ENCODE measurements at places on chromosomes 6 and 20.

DNA sequence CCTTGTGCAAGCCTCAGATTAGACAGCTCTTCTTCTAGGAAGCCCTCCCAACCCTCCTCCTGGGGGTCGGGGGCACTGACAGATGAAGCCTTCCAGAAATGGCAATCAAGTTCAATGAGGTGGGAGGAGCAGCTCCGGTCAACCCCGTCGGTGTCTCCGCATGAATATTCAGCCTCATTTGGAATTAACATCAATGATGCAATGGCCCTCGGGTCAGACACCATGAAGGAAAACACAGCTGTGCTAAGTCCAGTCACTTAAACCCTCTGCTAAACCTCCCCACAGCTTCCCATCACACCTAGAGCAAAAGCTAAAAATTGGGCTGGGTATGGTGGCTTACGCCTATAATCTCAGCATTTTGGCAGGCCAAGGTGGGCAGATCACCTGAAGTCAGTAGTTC, 36.5 kb downstream of the ZNF217 start:
- DNase-seq = no peak

DNA sequence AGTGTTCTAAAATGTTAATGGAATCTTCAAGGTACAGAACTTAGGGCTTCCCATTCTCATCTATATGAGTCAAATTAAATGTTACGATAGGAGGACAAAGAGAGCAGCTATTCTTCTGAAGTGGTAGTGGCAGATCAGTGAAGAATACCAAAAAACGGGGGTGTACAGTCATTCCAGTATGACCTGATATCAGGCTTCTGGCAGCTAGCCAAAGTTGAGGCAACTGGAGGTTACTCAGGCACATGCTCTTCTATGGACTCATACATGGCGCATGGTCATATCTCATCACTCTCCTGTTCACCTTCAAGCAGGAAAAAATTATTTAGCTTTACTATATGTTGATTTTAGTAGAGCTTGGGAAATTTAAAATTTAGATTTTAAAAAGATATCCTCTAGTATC, 1608.8 kb downstream of the GRIK2 start:
- no peak for DNase-seq

GRCh38 chr6:138088326-138088762, 18.9 kb downstream of the PERP start:
- no peak for DNase-seq

GRCh38 chr20:49540687-49541435, 27.1 kb downstream of the PTGIS start:
- no peak for DNase-seq

- DNase-seq = no peak
These were observed 55.1 kb downstream of the MYLK4 start for GRCh38 chr6:2695454-2696095.

DNA sequence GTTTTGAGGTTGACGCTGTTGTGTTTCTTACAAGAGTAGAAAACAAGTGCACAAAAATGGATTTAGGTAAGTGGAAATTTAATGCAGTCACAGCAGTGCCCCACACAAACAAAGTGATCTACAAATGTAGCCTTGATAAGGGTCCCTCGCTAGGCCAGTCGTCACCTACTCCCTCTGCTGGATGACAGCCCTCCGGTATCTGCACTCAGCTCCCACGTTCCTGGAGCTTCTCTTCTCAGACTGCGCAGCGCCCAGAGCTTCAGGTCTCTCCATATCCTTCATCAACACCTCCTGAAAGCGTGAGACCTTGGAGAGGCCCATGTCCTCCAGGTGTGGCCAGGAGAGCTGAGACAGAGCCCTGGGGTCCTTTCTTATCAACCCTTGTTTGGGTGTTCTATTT, 58.3 kb upstream of the MAP3K4 start:
- no peak for DNase-seq

DNA sequence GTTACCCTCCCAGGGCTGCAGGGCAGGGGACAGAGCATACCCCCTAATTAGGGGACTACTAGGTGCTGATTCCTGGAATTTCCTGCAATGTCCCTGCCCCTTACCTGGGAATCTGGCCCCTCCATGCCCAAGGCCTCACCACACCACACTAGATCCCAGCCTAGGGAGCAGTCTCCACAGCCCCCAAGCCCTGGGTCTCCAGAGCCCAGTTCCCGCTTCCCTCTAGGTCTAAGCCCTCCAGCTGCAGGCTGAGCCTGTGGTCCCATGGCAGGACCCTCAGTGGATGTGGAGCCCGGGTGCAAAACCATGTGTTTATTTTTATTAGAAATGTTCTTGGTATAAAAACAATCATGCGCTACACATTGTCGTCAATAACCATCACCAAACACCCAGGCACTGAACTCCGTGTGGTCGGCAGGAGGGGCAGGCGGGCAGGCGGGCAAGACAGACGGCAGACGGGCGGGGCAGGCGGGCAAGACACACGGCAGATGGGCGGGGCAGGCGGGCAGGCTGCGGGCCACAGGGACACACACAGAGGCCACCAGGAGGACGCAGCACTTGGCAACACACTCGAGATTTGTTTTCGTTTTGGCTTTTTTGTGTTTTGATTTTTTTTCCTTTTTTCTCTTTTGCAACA, 124.2 kb downstream of the GRM4 start:
- DNase-seq = no peak

DNA sequence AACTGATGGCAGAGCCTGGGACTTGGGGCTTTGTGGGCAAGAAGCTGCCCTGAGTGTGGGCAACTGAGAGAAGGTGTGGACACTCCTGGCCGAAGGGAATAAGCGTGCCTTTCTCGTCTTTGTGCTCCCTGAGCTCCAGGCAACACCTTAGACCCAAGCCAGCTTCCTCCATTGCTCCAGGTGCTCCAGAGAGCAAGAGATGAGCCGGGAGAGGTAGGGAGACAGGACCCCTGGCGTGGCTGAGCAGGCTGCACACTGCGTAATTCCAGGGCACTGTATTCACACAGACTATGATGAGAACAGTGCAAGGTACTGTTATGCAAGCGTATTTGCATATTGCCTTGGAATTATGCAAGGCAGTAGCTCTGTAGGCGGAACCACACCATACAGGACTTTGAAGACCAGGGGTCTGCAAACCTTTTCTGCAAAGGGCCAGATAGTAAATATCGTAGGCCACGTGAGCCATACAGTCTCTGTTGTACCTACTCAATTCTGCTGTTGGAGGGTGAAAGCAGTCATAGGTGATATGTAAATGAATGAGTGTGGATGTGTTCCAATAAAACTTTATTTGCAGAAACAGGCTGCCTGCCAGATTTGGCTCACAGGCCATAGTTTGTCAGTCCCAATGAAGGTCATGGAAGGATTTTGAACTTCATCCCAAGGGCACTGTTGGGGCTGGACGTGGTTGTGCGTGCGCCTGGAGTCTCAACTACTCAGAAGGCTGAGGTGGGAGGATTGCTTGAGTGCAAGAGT, 42.1 kb upstream of the FAM83D start:
- DNase-seq = no peak

- no peak for DNase-seq
These were observed at the start of gene MRAP2 for GRCh38 chr6:84033523-84034451. MRAP2 (plus strand) TSS chr6:84033772; CDS start chr6:84055319, 21,547 bp downstream.

GRCh38 chr6:71579902-71580301, 291.3 kb downstream of the OGFRL1 start:
- DNase-seq = no peak

DNA sequence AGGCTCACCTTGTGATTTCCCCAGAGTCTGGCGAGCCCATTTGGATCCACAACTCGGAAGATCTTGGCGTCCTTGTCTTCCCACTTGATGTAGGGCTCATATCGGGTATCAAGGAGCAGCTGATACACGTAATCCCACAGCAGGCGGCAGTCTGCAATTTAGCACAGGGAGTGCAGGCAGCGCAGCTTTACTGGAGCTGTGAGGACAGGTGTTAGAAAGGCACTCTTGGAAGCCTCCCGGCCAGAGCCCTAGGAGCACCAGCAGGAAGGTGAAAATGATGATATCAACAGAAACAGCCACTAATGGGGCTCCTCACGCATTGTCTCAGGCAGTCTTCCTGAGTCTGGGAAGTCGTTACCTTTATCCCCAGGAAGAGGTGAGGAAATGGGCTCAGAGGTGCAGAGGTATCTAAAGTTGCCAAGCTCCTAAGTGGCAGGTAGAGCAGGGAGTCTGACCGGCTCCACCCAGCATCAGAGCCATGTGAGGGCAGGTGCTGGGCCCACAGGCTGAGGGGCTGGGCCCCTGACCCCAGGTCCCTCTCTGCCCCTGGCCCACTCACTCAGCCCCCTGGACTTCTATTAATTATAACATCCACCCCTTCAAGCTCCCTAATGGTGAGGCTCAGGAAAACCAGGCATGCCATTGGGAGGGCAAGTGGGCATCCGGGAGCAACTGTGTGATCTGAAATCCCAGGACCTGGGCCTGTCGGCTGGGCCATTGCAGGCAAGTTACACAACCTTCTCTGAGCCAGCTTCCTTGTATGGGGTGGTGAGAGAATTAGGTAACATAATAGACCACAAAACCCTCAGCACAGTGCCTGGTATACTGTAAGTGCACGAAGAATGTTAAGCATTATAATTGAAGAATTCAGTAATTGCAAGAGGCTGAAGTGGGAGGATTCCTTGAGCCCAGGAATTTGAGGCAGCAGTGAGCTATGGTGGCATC, 18.3 kb downstream of the ETV7 start:
- DNase-seq = peak; percentile 86

DNA sequence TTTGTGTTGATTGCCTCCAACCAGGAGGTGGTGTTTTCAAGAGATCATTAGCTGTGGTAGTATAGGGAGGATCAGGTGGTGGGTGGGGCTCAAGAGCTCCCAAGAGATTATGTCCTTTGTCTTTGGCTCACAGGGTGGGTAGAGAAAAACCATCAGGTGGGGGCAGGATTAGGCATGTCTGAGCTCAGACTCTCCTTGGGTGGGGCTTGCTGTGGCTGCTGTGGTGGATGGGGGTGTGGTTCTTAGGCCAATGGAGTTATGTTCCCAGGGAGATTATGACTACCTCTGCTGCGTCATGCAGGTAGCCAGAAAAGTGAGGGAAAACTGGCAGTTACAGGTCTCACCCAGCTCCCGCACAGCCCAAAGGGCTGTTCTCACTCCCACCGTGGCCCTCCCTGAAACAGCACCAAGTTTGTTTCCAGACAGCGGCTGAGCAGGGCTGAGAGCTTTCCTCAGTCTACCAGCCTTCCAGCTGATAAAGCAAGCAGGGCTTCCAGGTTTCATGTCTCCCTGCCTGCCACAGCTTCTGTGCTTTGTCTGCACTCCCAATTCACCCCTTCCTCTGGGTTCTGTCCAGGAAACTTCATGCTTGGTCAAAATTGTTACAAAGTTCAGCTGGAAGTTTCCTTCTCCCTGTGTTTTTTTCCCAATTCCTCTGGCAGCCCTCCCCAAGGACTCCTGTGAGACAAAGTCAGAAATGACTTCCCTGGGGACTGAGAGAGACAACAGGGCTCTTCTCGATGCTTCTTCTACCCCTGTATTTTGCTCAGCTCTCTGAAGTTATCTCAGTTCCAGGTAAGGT, 481.1 kb upstream of the MAN1A1 start:
- no peak for DNase-seq

GRCh38 chr6:41846666-41847237, 48.4 kb downstream of the USP49 start:
- peak; percentile 41 for DNase-seq

- no peak for DNase-seq
These were observed 87.4 kb downstream of the MRPL14 start for GRCh38 chr6:44039839-44040350.

GRCh38 chr20:1757606-1758512, 100.3 kb upstream of the SIRPG start:
- DNase-seq = no peak

DNA sequence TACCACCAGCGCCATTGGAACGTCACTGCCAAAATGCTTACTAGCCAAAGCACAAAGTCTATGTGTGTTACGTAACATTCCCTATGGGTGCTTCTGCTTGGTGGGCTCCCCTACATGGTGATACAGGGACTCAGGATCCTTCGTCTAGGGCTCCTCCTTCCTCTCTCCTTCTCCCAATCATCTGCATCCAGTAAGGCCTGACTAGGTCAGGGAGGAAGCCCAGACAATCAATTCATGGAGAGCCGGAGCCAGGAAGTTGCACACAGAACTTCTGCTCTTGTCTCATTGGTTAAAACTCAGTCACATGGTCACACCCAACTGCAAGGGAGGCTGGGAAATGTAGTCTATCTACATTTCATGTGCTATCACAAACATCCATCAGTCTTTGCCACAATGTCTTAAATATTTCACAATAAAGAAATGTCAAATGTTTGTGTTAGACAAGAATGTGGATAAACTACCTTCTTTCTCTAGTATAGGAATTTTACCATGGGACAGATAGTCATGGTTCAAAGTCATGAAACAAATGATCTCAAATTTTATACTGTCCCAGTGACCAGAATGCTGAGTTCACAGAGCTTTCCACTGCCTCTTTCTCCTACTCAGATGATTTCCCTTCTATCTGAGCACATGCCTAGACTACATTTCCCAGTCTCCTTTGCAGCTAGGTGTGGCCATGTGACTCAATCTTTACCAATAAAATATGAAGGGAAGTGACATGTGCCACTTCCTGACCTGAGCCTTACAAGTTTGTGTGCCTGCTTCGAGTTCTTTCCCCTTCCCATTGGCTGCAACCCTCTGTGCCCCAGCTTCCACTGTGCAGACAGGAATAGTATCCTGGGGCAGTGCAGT, 9.3 kb upstream of the KCNK15 start:
- DNase-seq = peak; percentile 74

GRCh38 chr20:60528141-60528540, 569.9 kb downstream of the CDH26 start:
- DNase-seq = no peak

GRCh38 chr6:42300185-42300584, 82.5 kb upstream of the MRPS10 start:
- no peak for DNase-seq

DNA sequence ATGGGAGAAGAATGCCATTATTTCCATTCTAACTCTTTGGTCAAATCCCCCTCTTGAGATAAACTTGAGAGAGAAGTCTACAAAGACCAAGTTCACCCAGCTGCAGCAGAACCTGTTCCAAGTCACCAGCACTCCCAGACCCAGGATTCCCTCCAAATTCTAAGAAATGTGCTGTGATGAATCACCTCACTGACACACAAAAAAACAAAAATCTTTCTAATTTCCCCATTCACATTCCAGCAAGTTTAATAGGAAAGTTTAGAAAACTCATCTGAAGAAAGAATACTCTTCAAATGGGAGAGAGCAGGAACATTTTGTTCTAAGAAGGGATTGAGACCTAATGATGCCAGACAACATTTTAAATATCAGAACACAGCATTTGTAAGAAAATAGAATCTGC, 213.6 kb upstream of the PLCB4 start:
- DNase-seq = no peak

DNA sequence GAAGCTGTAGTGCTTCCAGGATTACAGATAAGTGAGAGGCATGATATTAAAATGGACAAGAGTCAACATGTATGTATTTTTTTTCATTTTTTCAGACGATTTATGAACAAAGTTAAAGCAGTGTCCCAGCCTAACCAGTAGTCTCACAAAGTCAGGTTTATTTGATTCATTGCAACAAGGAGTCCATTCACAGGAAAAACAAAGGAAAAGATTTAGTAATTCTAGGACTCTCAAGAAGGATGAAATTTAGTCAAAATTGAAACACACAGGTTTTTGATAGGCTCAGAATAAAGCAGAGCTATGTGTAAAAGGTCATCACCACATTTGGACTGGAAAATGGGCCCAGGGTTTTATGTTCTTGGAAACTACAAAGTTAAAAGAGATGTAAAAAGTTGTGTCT, 84.0 kb downstream of the ZNF133 start:
- no peak for DNase-seq
